ENCODE measurements at places on chromosomes 5 and 9.

GRCh38 chr5:140420226-140420570 lies 18.6 kb downstream of the ANKHD1 start:
- no peaks in the 10 kb centered on the region for H3K36me3 ChIP-seq
- no peak overlapping the region for H3K4me3 ChIP-seq
- DNase-seq = no peak
- no peaks in the 10 kb centered on the region for H3K27me3 ChIP-seq
- no peak overlapping the region for H3K27ac ChIP-seq

GRCh38 chr5:140043508-140043872 lies 391 bp upstream of the NRG2 start:
- peak overlapping the region; percentile 48 for H3K4me3 ChIP-seq
- DNase-seq = no peak
- H3K27ac ChIP-seq = peak overlapping the region; percentile 75
- no peaks in the 10 kb centered on the region for H3K36me3 ChIP-seq

DNA sequence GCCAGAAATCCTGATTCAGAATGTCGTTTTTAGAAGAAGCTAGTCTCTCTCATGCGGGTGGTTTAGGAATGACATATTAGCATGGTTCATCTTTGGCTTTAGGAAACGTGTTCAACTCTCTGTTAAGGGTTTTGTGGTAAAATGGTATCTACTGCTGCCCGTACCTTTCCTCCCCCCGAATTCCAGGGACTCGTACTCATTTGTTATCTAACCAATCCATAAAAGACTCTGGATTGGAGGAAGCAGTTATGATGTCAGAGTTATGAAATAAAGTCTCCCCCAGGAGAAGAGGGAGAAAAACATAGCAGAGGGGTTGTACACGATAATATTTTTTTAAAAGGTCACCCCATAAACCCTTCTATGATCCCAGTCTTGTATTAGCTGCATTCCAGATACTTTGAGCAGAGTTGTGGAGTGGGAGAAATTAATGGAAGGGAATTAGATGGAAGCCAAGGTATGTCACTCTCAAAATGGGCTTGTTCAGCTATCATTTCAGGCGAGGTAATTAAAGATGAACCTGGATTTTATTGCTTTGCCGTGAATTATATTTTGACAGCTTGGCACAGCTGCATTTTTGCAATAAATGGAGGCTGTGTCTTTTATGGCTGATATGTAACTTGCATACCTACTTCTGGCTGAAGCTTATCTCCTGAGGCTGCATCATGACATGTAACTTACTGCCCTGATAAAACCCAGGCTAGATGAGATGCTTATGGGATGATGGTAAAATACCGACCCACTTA lies 31.3 kb downstream of the RAI14 start:
- H3K27me3 ChIP-seq = no peaks in the 10 kb centered on the region
- H3K36me3 ChIP-seq = no peaks in the 10 kb centered on the region
- peaks cover 9% of the 10 kb centered on the region for H3K4me1 ChIP-seq
- no peak overlapping the region for H3K27ac ChIP-seq
- peak overlapping the region; percentile 7 for H3K4me3 ChIP-seq
- DNase-seq = no peak

DNA sequence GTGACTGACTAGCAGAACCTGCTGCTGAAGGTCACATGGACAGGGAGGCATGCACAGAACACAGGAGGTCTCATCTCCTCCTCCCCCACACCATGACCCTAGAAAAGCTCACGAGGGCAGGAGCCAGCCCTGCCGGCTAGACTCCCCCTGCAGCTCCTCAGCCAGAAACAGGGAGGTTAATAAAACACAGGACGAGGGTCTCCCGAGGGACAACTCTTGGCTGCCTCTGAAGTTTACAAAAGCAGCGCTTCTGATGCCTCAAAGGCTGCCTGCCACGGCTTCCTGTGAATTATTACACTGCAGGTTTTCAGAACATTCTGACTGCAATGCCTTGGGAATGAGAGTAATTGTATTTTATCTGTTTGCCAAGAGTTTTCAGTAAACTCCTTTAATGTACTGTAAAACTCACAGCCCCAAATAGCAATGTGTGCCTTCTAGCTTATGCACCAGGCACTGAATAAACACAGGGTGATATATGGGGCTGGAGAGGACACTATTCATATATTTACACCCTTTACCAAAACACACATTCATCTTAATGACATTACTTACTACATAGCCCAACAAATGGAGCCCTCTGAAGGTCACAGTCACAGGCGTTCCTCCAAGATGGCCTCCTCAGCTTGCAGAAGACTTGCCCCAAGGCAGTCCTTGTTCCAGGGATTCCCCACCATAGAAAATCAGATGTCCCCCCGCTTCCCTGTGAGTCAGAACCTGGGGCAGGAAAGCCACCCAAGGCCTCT lies 83.7 kb downstream of the C5orf15 start:
- no peaks in the 10 kb centered on the region for H3K27me3 ChIP-seq
- no peak overlapping the region for H3K4me3 ChIP-seq
- DNase-seq = no peak
- peaks cover 3% of the 10 kb centered on the region for H3K4me1 ChIP-seq
- H3K36me3 ChIP-seq = no peaks in the 10 kb centered on the region
- no peak overlapping the region for H3K27ac ChIP-seq

GRCh38 chr9:133604214-133604613 lies 5.0 kb downstream of the FAM163B start:
- H3K27ac ChIP-seq = no peak overlapping the region
- H3K4me3 ChIP-seq = no peak overlapping the region
- DNase-seq = no peak
- no peaks in the 10 kb centered on the region for H3K36me3 ChIP-seq

GRCh38 chr9:15484802-15485201 lies 26.0 kb downstream of the PSIP1 start:
- DNase-seq = no peak
- H3K27ac ChIP-seq = no peak overlapping the region
- H3K4me1 ChIP-seq = peaks cover 1% of the 10 kb centered on the region

GRCh38 chr5:178213748-178214151 lies 9.4 kb downstream of the HNRNPAB start:
- no peaks in the 10 kb centered on the region for H3K27me3 ChIP-seq
- H3K4me1 ChIP-seq = peaks cover 1% of the 10 kb centered on the region
- no peak for DNase-seq
- H3K4me3 ChIP-seq = no peak overlapping the region
- H3K36me3 ChIP-seq = no peaks in the 10 kb centered on the region

DNA sequence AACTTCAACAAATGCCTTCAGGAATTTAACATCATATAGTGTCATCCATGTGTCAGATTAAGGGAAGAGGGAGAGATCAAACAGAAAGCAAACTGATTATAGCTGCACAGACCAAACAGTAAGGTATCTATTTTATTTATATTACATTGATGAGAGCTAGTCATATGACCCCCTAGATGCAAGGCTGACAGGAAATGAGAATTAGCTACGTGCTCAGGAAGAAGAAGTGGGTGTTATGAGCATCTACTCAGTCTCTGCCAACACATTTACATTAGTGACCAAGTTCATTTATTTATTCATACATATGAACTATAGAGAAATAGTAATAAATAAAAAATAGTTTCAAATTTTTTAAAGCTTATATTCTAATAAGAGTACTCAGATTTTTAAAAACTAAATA lies 787.3 kb downstream of the KCTD16 start:
- no peak for DNase-seq
- H3K36me3 ChIP-seq = no peaks in the 10 kb centered on the region
- H3K4me1 ChIP-seq = no peaks in the 10 kb centered on the region
- H3K27me3 ChIP-seq = no peaks in the 10 kb centered on the region
- no peak overlapping the region for H3K27ac ChIP-seq
- no peak overlapping the region for H3K4me3 ChIP-seq
